ENCODE measurements at places on chromosomes 13 and 19.

DNA sequence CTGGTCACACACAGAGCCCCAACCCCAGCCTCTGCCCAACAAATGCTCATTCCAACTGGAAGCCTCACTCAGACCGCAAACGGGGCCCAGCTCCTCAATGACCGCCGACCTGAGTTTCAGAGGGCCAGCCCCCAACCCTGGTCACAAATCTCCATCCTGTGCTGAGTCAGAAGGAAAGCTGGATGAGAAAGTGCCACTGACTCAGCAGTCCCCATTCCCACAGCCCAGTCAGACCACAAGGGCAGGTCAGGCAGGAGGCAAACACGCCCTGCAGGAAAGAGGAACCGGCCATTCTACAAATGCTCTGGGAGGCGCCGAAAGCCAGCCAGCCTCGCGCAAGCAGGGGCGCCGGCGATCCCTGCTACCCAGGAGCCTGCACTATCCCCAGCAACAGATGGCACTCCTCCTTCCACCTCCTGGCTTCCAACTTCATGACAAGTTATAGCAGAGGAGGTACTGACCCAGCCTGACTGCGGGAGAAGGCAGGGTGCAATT is 14.1 kb upstream of the PRKD2 start:
- no peaks in the 10 kb centered on the region for H3K4me1 ChIP-seq
- H3K4me3 ChIP-seq: no peak overlapping the region
- H3K27me3 ChIP-seq: no peaks in the 10 kb centered on the region

GRCh38 chr19:3708207-3708931 is at the start of gene TJP3:
Gene TJP3, plus strand, starts transcription at chr19:3708384. Its CDS starts 20,049 bp downstream, at chr19:3728433.
- no peaks in the 10 kb centered on the region for H3K36me3 ChIP-seq
- H3K4me3 ChIP-seq: peak within 1 kb of the TSS; percentile 53
- peaks cover 12% of the 10 kb centered on the region for H3K4me1 ChIP-seq
- no peak for DNase-seq
- no peaks in the 10 kb centered on the region for H3K27me3 ChIP-seq

DNA sequence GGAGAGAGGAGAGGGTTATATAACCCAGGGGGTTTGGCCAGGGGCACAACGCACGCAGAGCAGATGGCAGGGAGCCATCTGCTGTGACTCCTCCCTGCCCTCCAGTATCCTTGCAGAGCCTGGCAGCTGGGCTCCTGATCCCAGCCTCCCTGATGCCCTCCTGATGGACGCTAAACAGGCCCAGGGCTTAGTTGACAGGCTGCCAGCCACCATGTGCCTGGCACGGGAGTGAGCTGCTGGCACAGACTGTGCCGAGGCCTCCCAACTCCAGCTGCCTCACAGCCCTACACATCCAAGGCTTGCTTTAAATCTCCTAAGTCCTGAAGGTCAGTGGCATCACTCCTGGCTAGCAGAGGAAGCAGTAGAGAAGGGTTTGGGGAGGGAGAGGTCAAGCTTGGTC is 16.7 kb downstream of the SYDE1 start:
- H3K4me3 ChIP-seq: peak overlapping the region; percentile 95
- H3K27ac ChIP-seq: no peak overlapping the region
- H3K27me3 ChIP-seq: no peaks in the 10 kb centered on the region

- no peak for DNase-seq
- peaks cover 7% of the 10 kb centered on the region for H3K4me1 ChIP-seq
- H3K4me3 ChIP-seq: no peak overlapping the region
- H3K27me3 ChIP-seq: no peaks in the 10 kb centered on the region
- no peak overlapping the region for H3K27ac ChIP-seq
These were observed 3.6 kb upstream of the LIN7B start for GRCh38 chr19:49110567-49110966.

Data from progenitor cell of endocrine pancreas (in vitro differentiated cells).